Stimulated activated CD8-positive, alpha-beta memory T cell treated with anti-CD3 and anti-CD28 coated beads, Interleukin-2, amount 100 ng/mL, for 1 hour (primary cell): ENCODE measurements at places on chromosomes 13 and 19.

- no peak for DNase-seq
These were observed 800.2 kb downstream of the EFNB2 start for GRCh38 chr13:105735281-105735680.

- no peak for DNase-seq
These were observed 24.2 kb downstream of the GAS6 start for GRCh38 chr13:113839536-113840204.

GRCh38 chr19:51531349-51532315 is at the start of gene SIGLEC6:
Gene SIGLEC6, minus strand, starts transcription at chr19:51531670. Its CDS starts 22 bp downstream, at chr19:51531648.
- DNase-seq = no peak

GRCh38 chr19:48445256-48445605 is 552 bp upstream of the GRWD1 start:
- DNase-seq = no peak

DNA sequence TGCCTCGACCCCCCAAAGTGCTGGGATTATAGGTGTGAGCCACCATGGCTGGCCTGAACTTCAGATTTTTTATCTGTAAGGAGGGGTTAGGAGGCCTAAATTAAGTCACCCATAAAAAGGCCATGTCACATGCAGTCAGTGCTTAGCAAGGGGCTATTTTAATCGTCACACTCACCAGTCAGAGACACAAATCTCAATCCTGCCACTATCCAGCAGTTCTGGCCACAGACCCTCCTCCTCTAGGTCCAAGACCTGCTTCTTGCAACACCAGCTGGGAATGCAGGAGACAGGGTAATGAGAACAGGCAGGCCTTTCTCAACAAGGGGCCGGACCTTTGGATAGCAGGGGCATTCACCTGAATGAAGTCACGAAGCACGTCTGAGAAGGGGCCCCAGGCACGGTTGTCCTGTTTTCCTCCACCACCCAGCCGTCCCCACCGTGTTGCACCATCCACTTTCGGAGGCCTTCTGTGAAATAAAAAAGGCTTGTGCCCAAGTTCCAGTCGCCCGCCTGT is 1.4 kb downstream of the FBXO27 start:
- DNase-seq = no peak
